ENCODE measurements at places on chromosomes 7 and 10.

DNA sequence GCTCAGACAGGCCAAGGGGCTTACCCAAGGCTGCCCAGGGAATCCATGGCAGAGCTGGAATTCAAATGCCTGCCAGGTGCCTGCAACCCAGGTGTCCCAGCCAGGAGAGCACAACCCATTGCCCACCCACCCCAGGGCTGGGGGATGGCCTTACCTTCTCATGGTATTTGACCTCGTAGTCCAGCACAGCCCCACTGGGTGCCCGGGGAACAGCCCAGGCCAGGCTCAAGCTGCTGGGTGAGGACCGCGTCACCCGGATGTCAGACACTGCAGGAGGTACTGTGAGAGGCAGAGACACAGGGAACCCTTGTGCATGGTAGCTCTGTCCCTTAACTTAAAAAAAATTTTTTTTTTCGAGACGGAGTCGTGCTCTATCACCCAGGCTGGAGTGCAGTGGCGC lies 9.0 kb downstream of the EPHB4 start:
- no peak for DNase-seq

- no peak for DNase-seq
Observed at GRCh38 chr10:109696462-109696861, 226.8 kb downstream of the XPNPEP1 start.

GRCh38 chr7:122412883-122413282 lies 108.3 kb upstream of the FEZF1 start:
- peak; percentile 77 for DNase-seq

- no peak for DNase-seq
Observed at GRCh38 chr10:114762811-114763210, 58.8 kb upstream of the FHIP2A start.

DNA sequence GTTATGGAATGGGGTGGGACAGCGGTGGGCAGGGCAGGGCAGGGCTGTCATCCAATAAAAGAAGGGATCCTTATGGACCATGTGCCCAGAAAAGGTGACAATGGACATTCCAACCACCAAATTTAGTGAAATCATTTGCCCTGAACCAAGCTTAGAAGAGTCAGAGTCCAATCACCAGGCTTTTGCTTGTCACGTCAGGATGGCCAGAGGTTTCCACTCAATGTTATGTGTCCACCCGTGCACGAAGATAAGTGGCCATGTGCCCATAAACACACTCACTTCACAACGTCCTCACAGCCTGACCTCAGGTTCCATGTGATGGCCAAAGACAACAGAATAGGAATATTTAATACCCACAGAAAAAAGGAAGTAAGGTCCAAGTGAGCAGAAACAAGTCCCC lies 36.6 kb upstream of the PLPP4 start:
- DNase-seq, result no peak

DNA sequence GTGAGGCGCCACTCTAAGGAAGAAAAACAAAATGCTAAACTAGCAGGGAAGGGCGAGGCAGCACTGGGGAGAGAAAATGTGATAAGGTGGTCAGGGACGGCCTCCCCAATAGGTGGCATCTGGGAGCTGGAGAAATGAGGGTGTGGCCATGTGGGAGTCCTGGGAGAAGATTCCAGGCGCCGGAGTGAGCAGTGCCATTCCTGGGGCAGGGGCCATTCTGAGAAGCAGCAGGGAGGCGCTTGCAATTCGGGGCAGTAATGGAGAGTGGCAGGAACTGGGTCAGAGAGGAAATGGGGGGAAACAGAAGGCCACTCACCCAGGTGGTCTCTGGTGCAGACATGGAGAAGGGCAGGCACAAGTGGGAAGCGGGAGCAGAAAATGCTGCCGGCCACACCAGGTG lies 61.8 kb upstream of the LRRC18 start:
- DNase-seq, result peak; percentile 47

GRCh38 chr10:110311357-110311949 lies 6.7 kb upstream of the SMNDC1 start:
- DNase-seq, result peak; percentile 56

GRCh38 chr7:51680594-51681399 lies 364.2 kb upstream of the COBL start:
- no peak for DNase-seq

- no peak for DNase-seq
Observed at GRCh38 chr7:93538061-93538460, 36.5 kb downstream of the CALCR start.
